Ascending aorta (tissue), 2 donors: ENCODE measurements at places on chromosomes 6 and 20. TPM values are rescaled to one million over a fixed set of nuclear protein-coding genes. Genes with fewer than 3 reads are reported as not detected.

The JARID2 gene
- 5.0 TPM for total RNA-seq

The UBD gene
- not detected for total RNA-seq

The PHACTR2 gene
- 112 TPM for total RNA-seq

- no peak for DNase-seq
Observed at GRCh38 chr6:41053041-41053440, at the start of gene APOBEC2. TSS of gene APOBEC2 (plus strand) at chr6:41053202. CDS start at chr6:41053348, 146 bp downstream.

DNA sequence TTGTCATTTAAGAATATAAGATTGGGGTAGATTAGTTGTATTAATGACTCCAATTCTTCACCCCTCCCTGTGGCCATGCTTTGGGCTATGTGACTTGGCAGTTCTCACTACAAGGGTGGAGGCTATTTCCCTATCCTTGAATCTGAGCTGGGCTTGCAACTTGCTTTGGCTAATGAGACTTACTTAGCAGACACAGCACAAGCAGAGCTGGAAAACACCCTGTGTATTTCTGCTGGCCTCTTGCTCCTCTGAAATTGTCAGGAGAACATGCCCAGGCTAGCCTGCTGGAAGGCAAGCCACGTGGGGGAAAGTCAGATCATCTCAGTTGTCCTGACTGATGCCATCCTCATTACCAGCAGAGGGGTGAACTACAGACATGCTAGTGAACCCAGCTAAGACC, 126.5 kb upstream of the HDGFL1 start:
- DNase-seq: no peak
